ENCODE measurements at places on chromosomes 7 and 10. TPM values are rescaled to one million over a fixed set of nuclear protein-coding genes. Genes with fewer than 3 reads are reported as not detected.

- DNase-seq: no peak
Observed at GRCh38 chr10:126654579-126654978, 15.9 kb downstream of the C10orf90 start.

DNA sequence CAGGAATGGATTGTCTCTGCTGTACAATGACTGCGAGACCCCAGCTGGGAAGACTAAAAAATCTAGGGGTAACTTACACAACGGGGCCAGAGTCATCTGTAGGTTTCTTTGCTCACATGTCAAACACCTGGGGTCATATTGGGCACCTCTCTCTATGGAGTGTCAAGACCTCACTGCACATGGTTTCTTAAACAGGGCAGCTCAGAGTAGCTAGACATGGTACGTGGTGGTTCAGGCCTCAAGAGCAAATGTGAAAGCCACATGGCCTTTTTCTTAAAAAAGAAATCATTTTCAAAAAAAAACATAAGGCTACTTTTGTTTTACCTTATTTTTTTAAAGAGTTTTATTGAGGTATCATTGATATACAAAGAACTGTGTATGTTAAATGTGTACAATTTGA lies 162.2 kb upstream of the ITGB1 start:
- DNase-seq: no peak

GNAT3 gene
- not detected for polyA plus RNA-seq

GRCh38 chr10:48725708-48726107 lies 41.0 kb downstream of the WDFY4 start:
- DNase-seq: no peak

PTPN12 gene
- 23.6 TPM for polyA plus RNA-seq

DNA sequence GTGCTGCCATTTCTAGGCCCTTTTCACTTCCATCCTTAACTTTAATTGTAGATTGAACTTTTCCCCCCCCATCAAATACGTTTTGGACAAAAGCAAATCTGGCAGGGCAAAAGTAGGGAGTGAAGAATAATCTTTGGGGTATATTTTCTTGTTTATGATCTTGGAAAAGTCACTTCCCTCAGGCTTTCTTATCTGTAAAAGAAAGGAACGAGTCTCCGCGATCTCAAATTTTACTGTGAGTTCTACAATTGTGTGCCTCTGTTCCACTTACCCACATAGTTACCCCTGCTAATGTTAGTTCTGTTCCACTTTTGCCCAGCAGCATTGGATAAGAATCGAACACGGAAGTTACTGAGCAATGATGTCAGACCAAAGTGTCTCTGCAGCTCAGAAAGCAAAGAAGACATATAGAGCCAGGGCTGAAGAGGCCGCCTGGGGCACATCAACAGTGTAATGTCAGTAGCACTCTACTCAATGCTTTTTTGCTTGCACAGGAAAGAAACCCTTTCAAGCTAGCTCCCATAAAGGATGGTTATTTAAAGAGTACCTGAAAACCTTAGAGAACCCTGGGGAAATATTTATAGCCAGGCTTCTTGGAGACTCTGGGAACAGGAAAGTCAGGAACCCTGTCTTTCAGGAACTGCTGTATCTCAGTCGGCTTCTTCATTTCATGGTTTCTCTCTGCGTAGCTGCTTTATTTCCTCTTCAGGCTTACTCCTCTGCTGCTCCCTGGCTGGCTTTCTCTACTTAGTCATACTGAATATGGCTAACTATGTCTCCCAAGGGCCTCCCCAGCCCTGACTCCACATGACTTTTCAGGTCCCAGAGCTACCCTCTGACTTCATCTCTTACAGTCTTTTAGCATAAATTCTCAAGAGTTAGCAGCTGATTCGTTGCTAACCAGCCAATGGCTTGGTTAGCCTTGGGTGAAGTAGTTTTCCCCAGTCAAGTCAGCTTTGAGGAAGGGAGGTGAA lies 123.7 kb upstream of the FAM3C start:
- no peak for DNase-seq

LRRD1 gene
- not detected for polyA plus RNA-seq

DNA sequence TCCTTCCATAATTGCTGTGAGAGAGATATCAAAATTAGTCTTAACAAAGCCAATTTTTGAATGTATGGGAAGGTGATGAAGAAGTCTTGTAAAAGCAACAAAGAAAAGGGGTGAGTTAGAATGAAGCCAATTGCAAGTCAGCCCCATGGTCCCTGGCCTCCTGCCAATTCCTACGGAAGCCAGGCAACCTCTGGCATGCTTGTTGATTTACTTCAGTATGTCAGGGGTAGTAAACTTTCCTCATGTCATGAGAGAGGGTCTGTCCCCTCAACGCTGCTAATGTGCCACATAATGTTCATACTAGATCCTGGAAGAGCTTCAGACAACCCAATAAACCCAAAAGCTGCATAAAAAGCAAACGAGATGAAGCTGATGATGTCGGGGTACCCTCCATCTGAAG lies 159.1 kb upstream of the YAE1 start:
- no peak for DNase-seq

- DNase-seq: no peak
Observed at GRCh38 chr7:132145466-132145865, 430.8 kb downstream of the PLXNA4 start.

GRCh38 chr10:109740436-109740835 lies 182.9 kb downstream of the XPNPEP1 start:
- DNase-seq: no peak

DNA sequence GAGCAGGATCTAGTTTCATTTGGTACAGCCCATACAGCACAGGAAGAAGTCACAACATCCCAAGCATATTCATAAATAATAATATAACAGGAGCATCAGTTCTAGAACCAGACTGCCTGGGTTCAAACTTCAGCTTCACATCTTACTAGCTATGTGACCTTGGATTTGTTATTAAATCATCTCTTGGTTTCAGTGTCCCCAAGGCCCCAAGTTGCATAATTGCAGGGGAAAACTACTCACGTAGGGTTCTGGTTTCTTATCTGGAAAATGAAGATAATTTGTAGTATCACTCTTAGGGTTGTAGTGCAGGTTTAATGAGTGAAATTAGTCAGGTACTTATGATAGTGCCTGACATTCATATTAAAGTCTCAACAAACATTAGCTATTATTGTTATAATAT lies 5.5 kb upstream of the IQUB start:
- DNase-seq: no peak

TWNK gene
- polyA plus RNA-seq: 15.4 TPM

DNA sequence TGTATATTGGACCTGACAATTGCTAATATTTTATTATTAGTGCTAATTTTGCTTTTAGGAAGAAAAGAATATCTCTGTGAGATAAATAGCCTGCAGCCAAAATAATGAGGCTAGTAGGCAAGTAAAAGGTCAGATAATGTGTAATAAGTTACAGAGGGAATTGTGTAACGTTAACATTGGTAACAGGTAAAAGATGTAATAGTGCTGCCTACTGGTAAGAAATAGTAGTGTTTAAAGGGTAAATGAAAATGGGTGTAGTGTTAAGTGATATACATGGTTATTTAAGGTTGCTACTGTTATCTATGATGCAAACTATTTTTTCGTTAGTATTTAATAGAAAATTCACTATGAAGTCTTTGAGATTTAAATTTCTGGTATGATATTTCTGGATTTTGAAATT lies 9.2 kb upstream of the FOXP2 start:
- DNase-seq: no peak

DNA sequence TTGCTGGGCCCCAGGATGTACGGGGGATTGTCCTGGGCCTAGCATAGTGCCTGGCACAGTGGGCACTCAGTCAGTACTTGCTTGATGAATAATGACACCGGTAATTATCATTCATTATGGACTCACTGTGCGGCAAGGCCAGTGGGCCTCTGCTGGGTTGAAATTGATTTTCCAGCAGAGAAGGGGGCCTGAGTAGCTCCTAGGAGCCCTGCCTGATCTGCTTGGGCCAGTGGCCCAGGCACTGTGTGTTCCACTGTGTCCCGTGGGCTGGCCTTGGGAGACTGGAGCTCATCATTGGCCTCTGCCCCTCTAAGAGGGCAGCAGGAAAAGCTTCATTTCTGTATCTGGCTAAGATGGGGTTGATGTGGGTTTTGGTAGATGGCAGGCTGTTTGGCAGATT lies 1.4 kb downstream of the CHST3 start:
- no peak for DNase-seq

VAX1 gene
- polyA plus RNA-seq: not detected

GRCh38 chr7:130369831-130370550 lies 10.3 kb upstream of the CPA1 start:
- no peak for DNase-seq

CFAP69 gene
- polyA plus RNA-seq: 1.00 TPM

CRYGN gene
- polyA plus RNA-seq: 0.98 TPM

GRCh38 chr7:15688279-15688626 lies 1.8 kb upstream of the MEOX2 start:
- no peak for DNase-seq

STOX1 gene
- 0.47 TPM for polyA plus RNA-seq

DNA sequence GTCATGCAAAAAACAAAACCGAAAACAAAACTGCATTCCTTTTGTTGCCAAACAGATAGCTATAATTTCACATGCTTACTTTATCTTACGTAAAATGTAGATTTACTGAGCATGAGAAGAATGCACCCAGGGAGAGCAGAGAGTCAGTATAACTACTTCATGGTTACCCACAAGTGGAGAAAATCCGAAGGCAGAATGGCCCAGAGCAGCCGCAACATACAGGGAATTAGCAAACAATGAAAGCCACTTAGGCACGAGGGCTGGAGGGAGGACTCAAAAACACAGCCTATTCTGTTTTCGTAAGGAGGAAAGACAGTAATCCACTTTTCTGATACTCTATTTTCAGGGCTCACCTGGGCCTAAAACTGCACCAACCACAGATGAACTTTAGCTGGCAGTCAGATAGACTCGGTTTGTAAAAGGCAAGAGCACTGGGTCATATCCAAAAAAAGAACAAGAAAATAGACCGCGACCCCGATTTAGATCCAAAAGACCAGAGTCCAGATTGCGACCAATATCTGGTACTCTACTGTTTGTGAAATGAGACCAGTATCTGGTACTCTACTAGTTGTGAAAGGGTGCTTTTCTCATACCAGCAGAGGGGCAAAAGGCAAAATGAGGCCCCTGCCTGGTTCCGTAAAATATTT lies 1.3 kb downstream of the ITPRIP start:
- DNase-seq: no peak

DNA sequence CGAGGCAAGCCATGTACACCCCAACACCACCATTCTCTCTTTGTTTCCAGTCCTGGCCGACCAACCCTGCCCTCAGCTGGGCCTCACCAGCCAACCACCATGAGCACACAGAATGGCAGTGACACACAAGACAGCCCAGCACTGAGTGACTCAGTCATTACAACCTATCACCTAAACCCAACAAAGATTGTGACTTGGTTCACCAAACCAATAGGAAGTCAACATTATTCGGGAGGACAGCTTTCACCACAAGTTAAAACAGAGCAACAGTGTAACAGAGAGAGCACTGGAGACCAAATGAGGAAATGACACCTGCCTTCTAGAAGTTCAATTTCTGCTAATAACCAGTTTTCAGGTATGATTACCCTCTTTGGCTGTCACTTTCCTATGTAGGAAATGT lies 72.1 kb downstream of the DNMBP start:
- no peak for DNase-seq

DNA sequence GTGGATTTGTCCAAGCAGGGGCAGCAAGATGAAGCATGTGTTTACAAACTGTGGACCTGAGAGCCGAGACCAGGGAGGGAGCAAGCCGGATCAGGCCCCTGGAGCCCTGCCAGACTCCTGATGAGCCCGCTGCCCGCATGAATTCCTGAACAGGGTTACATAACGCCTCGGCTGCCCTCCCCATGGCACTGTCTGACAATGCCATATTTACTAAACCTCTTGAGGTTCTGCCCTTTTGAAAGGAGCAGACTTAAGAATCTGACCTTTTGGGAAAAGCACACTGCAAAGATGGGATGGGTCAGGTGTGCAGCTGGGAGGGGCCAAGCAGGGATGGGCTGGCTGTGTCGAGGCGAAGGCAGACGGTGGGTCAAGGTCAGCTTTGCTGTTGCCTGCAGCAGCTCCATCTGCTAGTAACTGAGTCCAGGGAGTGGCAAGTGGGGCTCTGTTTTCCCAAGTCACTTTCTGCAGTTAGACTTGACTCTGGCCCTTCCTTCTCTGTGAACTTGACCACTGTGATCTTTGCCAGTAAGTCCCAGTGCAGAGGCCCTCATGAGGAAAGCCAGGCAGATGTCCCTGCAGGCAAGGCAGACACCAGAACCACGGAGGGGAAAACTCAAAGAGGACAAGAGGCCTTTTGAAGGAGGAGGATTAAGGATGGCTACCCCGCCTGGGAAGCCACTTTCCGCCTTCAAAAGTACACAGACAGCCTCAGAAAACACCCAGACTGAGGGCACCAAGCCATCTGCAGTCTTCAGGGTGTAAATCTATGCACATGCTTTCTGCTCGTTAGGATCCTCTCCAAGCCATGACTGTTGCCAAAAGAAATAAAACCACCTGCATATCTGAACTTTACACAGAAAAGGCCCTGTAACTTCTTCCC lies 175.8 kb downstream of the TNS3 start:
- DNase-seq: no peak

DNA sequence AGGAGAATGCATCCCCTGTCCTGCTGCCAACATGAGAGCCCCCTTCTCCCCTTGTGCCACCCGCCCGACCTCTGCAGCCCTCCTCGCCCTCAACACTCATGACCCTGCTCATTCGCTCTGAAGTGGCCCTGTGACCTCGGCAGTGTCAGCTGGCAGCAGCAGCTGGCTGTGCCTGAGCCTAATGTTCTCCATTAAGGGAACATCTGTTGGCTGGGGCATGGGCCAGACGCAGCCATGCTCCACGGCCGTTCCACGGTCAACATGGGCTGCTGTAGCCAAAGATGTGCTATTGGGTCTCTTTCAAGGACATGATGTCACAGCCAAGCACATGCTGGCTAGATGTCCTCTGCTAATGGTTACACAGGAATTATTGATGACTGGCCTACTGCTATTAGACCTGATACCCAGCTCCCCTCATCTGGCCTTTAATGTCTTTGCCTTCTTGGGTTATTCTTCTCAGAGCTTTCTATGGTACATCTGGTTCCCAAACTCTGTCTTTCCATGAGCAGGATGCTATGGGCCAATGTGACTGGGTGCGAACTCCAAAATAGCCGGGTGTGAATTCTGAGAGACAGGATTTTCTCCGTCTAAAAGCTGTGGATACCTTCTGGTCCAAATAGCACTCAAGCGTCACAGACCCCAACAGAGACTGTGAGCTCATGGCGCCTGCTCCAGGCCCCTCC lies 22.4 kb downstream of the ADCYAP1R1 start:
- no peak for DNase-seq

GRCh38 chr7:115352375-115352774 lies 430.5 kb downstream of the MDFIC start:
- no peak for DNase-seq

ZMIZ1 gene
- 8.1 TPM for polyA plus RNA-seq

- no peak for DNase-seq
Observed at GRCh38 chr10:14728346-14728745, 46.4 kb downstream of the FAM107B start.

Measured in H1 (cell line).